ENCODE measurements at places on chromosomes 5 and 9.

GRCh38 chr9:134175808-134176598 is 11.6 kb upstream of the RNU6ATAC start:
- DNase-seq = no peak

- DNase-seq = peak; percentile 60
Observed at GRCh38 chr9:128902351-128903078, 18.3 kb upstream of the PHYHD1 start.

DNA sequence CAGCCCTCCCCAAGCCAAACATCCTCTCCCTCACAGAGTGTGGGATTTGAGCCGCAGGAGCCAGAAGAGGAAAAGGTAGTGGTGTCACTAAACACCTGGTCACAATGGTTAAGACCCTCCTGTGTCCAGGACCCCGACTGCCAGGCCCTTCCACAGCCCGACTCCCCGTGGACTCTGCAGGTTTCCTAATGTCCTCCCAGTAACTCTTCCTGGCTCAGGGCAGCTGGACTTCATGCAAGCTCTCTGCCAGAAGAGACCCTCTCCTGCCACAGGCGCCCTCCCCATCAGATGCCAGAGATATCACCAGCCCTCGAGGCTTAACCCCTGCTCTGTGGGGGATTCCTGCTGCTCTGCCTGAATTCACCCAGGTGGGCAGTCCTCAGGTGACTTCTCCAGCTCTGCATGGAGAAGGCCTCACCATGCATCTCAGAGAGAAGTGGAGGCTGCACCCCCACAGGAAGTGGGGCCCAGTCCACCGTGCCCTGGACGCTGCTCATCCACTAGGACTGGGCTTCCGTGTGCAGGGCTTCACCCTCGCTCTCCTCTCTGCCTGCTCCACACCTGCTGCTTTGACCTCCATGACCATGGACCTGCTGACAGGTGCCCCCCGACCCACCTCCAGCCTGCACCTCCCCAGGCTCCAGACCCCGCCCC is 111.2 kb downstream of the ADAMTS2 start:
- no peak for DNase-seq

DNA sequence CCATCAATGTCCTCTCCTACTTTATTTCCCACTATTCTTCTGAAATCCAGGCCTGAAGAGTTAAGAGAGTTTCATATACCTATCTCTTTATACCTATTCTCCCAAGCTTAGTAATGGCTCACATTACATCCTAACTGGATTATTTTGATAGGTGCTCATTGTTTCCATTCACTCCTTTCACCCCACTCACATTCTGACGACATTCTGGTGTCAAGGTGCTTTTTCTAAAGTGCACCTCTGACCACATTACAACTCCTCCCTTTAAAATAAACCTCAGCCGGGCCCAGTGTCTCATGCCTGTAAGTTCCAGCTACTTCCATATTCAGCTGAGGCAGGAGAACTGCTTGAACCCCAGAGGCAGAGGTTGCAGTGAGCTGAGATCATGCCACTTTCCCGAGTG is 417.1 kb downstream of the BNC2 start:
- DNase-seq = no peak

GRCh38 chr5:81817086-81817485 is 66.2 kb upstream of the SSBP2 start:
- no peak for DNase-seq

GRCh38 chr9:16809912-16810610 is 60.4 kb downstream of the BNC2 start:
- DNase-seq = no peak
